Ascending aorta (tissue), 2 donors: ENCODE measurements at places on chromosomes 16 and 17. TPM values are rescaled to one million over a fixed set of nuclear protein-coding genes. Genes with fewer than 3 reads are reported as not detected.

The SLC38A8 gene
- not detected for total RNA-seq

DNA sequence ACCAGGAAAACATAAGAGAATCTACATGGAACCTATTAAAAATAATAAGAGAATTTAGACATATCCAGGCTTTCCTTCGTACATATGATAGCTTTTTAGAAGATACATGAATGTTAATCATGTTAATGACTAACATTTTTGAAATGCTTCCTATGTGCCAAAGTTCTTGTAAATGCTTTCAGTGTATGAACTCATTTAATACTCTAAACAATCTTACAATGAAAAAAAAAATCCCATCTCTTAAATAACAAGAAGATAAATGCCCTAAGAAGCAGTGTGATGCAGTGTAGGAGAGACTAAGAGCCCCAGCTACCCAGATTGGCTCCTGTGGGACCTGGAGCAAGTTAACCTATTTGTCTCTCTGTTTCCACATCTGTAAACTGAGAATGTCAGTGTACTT, 220.4 kb upstream of the MYOCD start:
- no peak overlapping the region for H3K27ac ChIP-seq
- H3K36me3 ChIP-seq: no peaks in the 10 kb centered on the region
- no peaks in the 10 kb centered on the region for H3K4me1 ChIP-seq
- no peak for DNase-seq

DNA sequence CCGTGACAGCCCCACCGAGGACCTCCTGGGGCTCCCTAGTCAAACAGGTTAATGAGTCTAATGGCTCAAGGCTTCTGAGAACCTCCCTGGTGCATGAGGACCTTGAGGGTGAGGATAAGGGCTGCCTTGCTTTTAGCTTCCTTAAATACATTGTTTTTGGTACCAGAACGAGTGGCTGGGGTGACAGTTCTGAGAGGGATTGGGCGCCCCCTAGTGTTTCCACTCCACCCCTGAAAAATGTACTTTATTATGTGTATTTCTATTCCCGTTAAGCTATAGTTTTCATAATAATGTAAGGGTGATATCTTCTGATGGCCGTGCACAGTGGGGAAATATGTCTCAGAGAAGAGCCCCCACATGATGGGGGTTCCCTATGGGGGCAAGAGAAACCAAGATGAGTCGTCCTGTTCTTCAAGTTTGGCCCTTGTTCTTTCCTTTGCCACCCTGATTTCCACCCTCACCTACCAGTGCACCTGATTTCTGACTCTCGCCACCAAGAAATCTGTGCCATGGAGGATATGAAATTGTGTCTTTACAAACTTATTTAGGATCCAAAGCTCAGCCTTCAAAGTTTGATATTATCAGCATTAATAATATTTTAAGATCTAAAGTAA, 14.5 kb upstream of the VWA3A start:
- no peak overlapping the region for H3K4me3 ChIP-seq
- no peaks in the 10 kb centered on the region for H3K36me3 ChIP-seq
- no peaks in the 10 kb centered on the region for H3K27me3 ChIP-seq
- no peak for DNase-seq
- no peaks in the 10 kb centered on the region for H3K4me1 ChIP-seq
- no peak overlapping the region for H3K27ac ChIP-seq

GRCh38 chr17:42249681-42250446, 26.3 kb downstream of the STAT5B start:
- H3K36me3 ChIP-seq: no peaks in the 10 kb centered on the region
- peaks cover 20% of the 10 kb centered on the region for H3K4me1 ChIP-seq
- H3K27ac ChIP-seq: peak overlapping the region; percentile 91
- no peak for DNase-seq

DNA sequence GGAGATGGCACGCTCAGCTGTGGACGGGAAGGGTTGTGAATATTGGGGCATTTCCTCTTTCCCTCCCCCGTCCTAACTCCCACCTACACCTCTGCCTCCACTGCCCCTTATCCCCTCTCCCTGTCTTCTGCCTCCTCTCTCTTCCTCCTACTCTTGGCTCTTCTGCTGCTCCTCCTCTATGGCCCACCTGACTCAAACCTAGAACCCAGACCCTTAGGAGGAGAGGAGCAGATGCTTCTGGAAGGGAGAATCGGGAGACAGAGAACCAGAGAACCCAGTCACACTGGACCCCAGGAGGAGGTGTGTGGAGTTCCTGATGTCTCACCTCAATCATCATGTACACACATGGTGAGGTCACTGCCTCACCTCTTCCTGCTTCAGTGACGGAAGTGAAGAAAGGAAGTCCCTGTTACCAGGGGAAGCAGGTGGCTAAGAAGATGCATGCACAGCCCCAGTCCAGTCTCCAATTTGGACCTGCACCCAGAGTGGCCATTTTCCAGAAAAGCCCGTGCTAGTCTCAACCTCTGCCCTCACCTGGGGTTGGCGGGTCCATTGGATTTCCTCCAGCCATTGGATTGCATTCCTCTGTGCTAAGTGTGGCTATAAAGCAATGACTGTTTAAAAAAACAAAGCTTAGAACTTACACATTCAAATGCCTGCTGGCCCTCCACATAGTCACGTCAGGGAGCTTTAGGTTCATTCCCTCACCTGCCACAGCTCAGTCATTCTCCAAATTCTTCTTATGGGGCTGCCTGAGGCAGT, 4.0 kb downstream of the RNF222 start:
- DNase-seq: no peak
- no peaks in the 10 kb centered on the region for H3K4me1 ChIP-seq
- H3K27me3 ChIP-seq: no peaks in the 10 kb centered on the region
- no peaks in the 10 kb centered on the region for H3K36me3 ChIP-seq
- no peak overlapping the region for H3K4me3 ChIP-seq

DNA sequence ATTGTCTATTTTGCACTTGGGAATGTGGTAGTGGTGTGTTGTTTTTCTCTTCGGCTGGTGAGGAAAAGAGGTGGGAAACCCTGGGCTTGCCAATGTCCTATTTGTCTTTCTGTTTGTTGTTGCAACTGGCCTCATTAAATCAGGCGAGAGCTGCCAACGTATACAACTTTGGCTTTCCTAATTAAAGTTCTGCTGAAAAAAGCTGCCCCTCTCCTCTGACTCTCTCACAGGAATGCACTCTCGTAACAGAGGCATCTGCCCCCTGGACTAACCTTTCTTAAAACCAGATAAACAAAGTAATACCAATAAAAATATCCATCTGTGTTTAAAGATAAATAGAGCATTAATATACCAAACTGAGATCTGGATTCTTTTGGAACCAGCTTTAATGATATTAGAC, 7.8 kb downstream of the CDRT15 start:
- DNase-seq: no peak
- no peaks in the 10 kb centered on the region for H3K27me3 ChIP-seq
- no peak overlapping the region for H3K4me3 ChIP-seq
- H3K4me1 ChIP-seq: no peaks in the 10 kb centered on the region
- no peaks in the 10 kb centered on the region for H3K36me3 ChIP-seq

- no peak overlapping the region for H3K27ac ChIP-seq
- H3K27me3 ChIP-seq: no peaks in the 10 kb centered on the region
- DNase-seq: no peak
- no peak overlapping the region for H3K4me3 ChIP-seq
- no peaks in the 10 kb centered on the region for H3K4me1 ChIP-seq
Measured at GRCh38 chr16:8075271-8075670, 515.0 kb downstream of the TMEM114 start.

GRCh38 chr17:46756861-46757260, 61.6 kb downstream of the WNT3 start:
- H3K27ac ChIP-seq: no peak overlapping the region
- no peak overlapping the region for H3K4me3 ChIP-seq
